NCI-H1105 (cell line): ENCODE measurements at places on chromosomes 4 and X.
A peak's percentile ranks its signal among the peaks of the same experiment; 100 is the strongest.

GRCh38 chr4:122249357-122249756, 97.2 kb downstream of the BLTP1 start:
- no peak for DNase-seq

- DNase-seq = no peak
Observed at GRCh38 chrX:95645738-95646137, 1038.9 kb upstream of the DIAPH2 start.

- no peak for DNase-seq
Observed at GRCh38 chr4:41095192-41095872, 119.0 kb downstream of the APBB2 start.

DNA sequence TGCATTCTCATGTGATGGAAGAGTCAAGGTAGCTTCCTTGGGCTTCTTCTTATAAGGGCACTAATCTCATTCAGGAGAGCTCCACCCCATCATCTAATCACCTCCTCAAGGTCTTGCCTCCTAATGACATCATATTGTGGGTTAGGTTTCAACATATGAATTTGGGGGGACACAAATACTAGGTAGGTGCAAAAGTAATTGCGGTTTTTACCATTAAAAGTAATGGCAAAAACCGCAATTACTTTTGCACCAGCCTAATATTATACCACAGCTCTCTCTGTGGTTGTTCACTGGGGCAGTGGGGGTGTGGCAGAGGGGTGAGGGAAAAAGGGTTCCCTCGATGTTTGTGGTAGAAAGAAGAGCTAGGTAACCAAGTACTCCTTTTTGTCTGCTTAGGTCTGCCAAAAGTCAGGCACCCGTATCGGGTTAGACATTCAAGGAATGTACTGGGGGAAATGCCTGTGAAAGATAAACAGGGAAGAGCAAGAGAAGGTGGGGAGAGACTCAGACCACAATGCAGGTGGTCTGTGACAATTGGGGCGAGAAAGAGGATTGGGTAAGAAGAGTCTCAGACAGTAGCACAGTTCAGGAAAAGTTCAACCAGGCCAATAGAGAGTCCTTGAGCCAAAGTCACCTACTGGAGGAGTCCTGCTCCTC, 78.9 kb upstream of the MTM1 start:
- no peak for DNase-seq

GRCh38 chr4:128141866-128142265, 80.8 kb downstream of the LARP1B start:
- no peak for DNase-seq

DNA sequence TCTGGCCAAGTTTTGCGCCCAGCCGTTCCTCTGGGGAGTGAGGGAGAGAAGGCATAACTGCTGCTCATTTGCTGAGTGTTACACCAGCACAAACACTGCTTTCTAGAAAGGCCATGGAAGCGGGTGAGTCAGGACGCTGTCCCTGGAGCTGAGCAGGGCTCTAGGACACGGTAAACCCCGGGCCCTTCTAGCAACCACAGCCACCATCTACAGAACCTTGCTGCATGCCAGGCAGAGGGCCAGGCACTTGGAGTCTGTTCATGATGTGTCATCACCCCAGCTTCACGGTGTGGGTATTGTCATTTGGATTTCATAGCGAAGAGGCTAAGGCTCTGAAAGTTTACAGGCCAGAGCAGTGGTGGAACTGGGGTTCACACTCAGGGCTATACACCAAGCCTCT, 31.8 kb upstream of the C4orf50 start:
- no peak for DNase-seq

GRCh38 chr4:174575436-174575835, 53.1 kb upstream of the HPGD start:
- no peak for DNase-seq

- no peak for DNase-seq
Observed at GRCh38 chr4:174084542-174084941, 198.9 kb downstream of the FBXO8 start.

DNA sequence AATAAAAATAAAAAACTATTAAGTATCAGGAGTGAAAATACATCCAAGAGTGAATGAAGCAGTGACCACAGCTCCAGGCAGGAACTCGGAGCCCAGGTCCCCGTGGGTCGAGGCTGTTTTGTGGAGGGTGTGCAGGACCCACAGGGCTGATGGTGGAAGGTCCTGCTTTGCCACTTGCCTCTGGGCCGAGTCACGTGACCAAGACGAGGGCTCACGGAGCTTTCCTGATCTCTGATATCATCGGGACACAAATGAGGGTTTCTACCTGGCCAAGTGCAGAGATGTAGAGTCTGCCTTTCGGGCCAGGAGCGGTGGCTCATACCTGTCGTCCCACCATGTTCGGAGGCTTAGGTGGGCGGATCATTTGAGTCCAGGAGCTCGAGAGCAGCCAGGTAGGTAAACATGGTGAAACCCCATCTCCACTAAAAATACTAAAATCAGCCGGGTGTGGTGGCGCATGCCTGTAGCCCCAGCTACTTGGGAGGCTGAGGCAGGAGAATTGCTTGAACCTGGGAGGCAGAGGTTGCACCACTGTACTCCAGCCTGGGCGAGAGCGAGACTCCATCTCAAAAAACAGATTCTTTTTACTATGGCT, 7.2 kb downstream of the SLC25A6 start:
- DNase-seq = no peak

DNA sequence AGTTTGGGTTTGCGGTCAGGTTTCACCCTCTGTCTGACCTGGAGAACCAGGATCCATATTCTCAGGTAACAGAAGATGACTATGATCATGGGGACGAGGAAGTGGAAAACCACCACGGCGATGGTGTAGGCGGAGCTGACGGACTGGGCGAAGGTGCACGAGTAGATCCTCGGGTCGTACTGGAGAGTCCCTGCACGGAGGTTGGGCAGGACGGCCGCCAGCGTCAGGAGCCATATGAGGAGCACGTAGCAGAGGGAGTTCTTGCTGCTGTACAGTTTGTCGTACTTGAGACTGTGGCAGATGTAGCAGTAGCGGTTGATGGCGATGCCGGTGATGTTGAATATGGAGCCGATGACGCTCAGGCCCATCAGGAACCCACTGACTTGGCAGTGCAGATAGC, 21.3 kb downstream of the MTNR1A start:
- no peak for DNase-seq

- DNase-seq = no peak
Observed at GRCh38 chr4:145436796-145437195, 44.9 kb upstream of the SMAD1 start.

- DNase-seq = no peak
Observed at GRCh38 chr4:118289794-118290193, 63.0 kb downstream of the PRSS12 start.

DNA sequence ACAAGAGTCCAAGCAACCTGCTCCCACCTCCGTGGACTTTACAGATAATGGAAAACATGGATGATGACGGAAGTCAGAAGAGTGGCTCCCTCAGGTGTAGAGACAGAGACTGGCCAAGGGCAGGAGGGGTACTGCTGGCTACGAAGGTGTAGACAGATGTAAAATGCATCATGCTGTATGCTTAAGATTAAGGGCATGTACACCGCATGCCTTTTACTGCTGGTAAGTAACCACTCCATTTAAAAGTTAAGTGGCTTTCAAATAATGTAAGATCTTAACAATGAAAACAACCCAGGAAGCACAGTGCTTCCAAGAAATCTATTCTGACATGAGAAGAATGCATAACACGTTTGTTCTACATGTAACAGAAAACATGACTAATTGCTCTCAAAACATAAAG, 76.9 kb upstream of the FAM9B start:
- no peak for DNase-seq

GRCh38 chrX:74980802-74981201, 55.5 kb upstream of the NEXMIF start:
- no peak for DNase-seq

- DNase-seq = no peak
Observed at GRCh38 chr4:6448476-6449170, 23.8 kb downstream of the PPP2R2C start.

GRCh38 chr4:34516524-34516923, 1727.8 kb downstream of the ARAP2 start:
- peak; percentile 18 for DNase-seq

DNA sequence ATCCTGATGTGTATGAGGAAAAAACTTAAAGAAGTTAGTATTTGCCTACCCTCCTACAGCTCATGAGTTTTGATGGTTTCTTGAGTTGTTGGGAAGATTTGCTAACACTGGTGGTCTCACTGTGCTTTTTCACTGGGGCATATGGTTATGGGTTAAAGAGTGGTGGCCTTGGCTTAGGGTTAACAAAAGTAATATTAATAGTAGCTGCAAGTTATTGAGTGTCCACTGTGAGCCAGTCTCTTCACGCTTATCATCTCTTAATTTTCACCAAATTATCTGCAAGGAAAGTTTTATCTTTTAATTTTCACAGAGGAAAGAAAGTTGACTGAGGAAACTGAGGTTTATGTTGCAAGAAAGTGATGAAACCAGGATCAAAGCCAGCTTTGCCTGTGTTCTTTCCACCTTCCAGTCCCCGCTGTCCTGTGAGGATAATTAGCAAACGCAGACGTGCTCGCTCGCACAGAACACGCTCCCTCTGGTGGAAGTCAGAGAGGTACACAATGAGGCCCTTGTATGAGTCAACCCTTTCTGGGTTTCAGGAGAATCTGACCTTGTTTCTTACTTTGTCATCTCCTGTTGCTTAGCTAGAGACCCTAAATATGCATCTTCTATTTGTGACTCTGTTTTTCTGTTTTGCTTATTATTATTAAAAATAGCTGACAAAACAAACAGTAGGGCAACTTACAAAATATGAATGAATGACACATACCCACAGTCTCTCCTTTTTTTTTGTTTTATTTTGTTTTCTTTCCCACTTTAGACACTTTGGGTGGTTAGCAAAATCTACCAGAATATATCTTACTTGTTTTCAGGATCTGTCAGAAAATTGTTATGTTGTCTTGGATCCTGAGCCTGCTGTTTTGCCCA, 94.3 kb downstream of the DDIT4L start:
- DNase-seq = no peak

GRCh38 chrX:141164406-141164805, 12.5 kb downstream of the LDOC1 start:
- no peak for DNase-seq

GRCh38 chr4:123043013-123043412, 120.6 kb upstream of the NUDT6 start:
- DNase-seq = no peak

DNA sequence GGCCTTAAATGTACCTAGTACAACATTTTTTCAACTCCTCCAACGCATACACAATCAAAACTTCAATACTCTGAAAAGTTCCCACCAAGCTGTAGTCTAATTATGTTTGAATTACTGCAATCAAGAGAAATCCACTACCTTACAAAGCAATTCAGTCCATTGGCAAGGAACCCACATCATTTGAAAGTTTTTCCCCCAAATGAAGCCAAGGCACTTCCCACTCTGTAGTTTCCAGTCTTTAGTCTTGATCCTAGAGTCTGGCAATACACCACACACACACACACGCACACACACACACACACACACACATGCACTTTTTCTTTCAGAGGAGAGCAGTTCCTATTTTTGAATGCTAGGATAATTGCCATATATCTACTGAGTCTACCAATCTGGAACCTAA, 79.6 kb downstream of the ANTXR2 start:
- DNase-seq = no peak

GRCh38 chr4:147740176-147740575, 8.3 kb downstream of the ARHGAP10 start:
- DNase-seq = no peak

DNA sequence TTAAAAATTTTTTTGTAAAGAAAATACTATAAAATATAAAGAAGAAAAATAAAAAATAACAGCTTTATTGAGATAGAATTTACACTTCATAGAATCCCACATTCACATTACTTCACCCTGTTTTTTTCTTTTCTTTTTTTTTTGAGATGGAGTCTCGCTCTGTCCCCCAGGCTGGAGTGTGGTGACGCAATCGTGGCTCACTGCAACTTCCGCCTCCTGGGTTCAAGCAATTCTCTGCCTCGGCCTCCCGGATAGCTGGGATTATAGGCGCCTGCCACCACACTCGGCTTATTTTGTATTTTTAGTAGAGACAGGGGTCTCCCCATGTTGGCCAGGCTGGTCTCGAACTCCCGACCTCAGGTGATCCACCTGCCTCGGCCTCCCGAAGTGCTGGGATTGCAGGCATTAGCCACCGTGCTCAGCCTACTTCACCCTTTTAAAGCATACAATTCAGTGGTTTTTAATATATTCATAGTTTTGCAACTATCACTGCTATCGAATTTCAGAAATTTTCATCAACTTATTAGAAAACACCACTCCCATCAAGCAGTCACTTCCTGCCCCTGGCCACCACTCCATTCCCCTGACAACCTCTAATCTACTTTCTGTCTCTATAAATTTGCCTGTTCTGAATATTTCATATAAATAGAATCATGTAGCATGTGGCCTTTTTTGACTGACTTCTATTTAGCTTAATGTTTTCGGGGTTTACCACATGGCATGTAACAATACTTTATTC, 48.7 kb downstream of the TMEM131L start:
- DNase-seq = no peak
